ENCODE measurements at places on chromosomes 1 and 21.

DNA sequence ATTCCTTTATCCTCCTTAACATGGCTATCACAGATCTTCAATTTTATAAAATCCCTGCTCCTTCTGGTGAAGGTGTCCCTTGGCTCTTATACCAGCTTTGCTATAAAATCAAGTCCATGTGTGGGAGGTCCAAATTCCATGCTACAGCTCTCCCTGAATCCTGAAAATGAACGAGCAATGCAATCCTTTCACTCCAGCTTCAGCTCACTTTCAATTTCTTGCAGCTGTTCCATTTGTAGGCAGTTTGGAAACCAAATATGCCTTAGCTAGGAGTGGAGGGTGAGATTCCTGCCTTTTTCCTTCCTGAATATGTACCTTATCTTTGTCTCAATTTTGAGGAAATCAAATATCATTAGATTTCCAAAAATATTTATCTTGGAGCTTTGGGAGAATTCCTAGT is 402.6 kb downstream of the TTLL7 start:
- DNase-seq, result no peak

- DNase-seq, result no peak
These were observed 41.9 kb upstream of the LRP8 start for GRCh38 chr1:53369761-53370160.

GRCh38 chr1:12129624-12130023 is 37.2 kb upstream of the TNFRSF1B start:
- DNase-seq, result no peak

GRCh38 chr1:34696230-34696629 is 58.6 kb upstream of the GJB5 start:
- DNase-seq, result no peak

GRCh38 chr1:25451908-25452307 is 21.2 kb downstream of the MACO1 start:
- no peak for DNase-seq

DNA sequence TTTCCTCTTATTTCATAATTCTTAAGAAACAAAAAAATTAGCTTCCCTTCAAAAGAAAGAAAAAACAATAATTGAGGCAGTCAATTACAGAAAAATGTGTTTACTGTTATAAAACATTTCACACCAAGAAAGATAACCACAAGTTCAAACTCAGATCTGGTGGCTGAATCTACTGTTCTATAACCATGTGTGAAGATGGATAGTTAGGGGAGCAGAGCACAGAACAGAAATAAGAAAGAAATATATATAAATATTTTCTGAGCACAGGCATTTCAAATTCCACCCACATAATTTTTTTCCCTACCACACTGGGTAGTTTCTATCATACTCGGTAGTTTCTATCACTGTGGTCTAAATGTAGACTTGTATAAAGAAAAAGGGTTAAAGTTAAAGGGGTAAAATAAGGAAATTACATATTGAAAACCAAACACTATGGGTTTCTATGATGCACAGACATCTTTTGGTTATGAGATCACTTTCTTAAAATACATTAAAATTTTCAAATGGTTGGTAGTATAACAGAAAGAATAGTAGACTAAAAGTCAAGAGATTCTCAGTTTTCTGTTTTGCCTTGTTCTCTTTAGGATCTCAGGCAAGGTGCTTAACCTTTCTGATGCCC is 10.8 kb downstream of the LYST start:
- no peak for DNase-seq

- no peak for DNase-seq
These were observed 5.4 kb upstream of the NTNG1 start for GRCh38 chr1:107135463-107135862.

- no peak for DNase-seq
These were observed 19.4 kb downstream of the NADK start for GRCh38 chr1:1758692-1759455.

Measured in GM04503 (cell line).